ENCODE measurements at places on chromosomes 7 and 10. TPM values are rescaled to one million over a fixed set of nuclear protein-coding genes. Genes with fewer than 3 reads are reported as not detected.

- H3K27ac ChIP-seq, result no peak overlapping the region
- peaks cover 72% of the 10 kb centered on the region for H3K27me3 ChIP-seq
- no peaks in the 10 kb centered on the region for H3K36me3 ChIP-seq
- H3K4me3 ChIP-seq, result peak overlapping the region; percentile 25
Measured at GRCh38 chr7:27129729-27130539, 623 bp downstream of the HOXA4 start.

Gene NET1
- 43.5 TPM for total RNA-seq

Gene LRRC18
- not detected for total RNA-seq

Gene PLXNA4
- 3.3 TPM for total RNA-seq

DNA sequence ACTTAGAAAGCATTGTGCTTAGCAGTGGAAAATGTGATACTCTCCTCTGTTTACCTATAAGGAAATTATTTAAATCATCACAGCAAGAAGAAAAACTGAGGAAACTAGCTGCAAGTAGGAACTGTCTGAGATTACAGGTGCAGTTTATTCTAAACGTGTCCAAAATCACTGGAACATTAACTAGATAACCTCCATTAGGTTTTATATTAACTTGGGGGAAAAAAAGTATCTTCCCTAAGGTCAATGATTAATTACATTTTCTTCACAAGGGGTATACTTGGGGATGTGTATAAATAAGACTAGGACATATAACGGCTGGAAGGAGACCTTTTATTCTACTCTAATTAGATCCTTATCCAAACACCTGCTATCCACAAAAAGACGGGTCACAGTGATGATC is 3.7 kb downstream of the GOT1 start:
- no peak overlapping the region for H3K27ac ChIP-seq
- peaks cover 10% of the 10 kb centered on the region for H3K4me1 ChIP-seq
- no peak for DNase-seq
- no peaks in the 10 kb centered on the region for H3K27me3 ChIP-seq
- peaks cover 6% of the 10 kb centered on the region for H3K36me3 ChIP-seq
- H3K4me3 ChIP-seq, result no peak overlapping the region

GRCh38 chr10:15168786-15169554 is 477 bp upstream of the NMT2 start:
- H3K4me3 ChIP-seq, result no peak overlapping the region
- H3K27me3 ChIP-seq, result no peaks in the 10 kb centered on the region
- H3K36me3 ChIP-seq, result no peaks in the 10 kb centered on the region
- no peak overlapping the region for H3K27ac ChIP-seq
- peaks cover 13% of the 10 kb centered on the region for H3K4me1 ChIP-seq

- no peak for DNase-seq
- H3K4me1 ChIP-seq, result peaks cover 17% of the 10 kb centered on the region
- H3K27me3 ChIP-seq, result no peaks in the 10 kb centered on the region
- no peak overlapping the region for H3K27ac ChIP-seq
- no peaks in the 10 kb centered on the region for H3K36me3 ChIP-seq
Measured at GRCh38 chr10:103921750-103922195, 3.8 kb upstream of the STN1 start.

All from astrocyte (in vitro differentiated cells and primary cell).